MCF 10A (cell line): ENCODE measurements at places on chromosomes 3 and 15.

GRCh38 chr3:182438398-182438797 lies 354.9 kb upstream of the ATP11B start:
- DNase-seq: no peak

DNA sequence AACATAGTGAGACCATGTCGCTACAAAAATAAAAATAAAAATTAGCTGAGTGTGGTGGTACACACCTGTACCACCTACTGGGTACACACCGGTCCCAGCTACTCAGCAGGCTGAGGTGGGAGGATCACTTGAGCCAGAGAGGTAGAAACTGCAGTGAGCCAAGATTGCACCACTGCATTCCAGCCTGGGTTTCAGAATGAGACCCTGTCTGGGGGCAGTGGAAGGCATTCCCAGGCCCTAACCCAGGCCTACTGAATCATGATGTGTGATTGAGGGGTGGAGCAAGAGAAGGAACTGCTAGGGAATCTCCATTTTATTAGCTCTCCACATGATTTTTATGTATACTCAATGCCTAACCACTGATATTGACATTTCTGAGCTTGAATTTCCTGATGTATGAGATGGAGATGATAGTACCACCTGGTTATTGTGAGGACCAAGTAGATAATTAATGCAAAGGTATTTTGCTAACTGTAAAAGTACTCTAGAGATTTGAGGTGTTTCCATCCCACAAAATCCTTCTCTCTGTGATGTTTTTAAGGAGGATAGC lies 169.5 kb upstream of the UMPS start:
- no peak for DNase-seq

- peak; percentile 18 for DNase-seq
These were observed 14.8 kb downstream of the LOXL1 start for GRCh38 chr15:73941044-73941443.

GRCh38 chr3:45644791-45645201 lies 44.4 kb upstream of the SACM1L start:
- DNase-seq: peak; percentile 76
